ENCODE measurements at places on chromosomes 6 and 20.

DNA sequence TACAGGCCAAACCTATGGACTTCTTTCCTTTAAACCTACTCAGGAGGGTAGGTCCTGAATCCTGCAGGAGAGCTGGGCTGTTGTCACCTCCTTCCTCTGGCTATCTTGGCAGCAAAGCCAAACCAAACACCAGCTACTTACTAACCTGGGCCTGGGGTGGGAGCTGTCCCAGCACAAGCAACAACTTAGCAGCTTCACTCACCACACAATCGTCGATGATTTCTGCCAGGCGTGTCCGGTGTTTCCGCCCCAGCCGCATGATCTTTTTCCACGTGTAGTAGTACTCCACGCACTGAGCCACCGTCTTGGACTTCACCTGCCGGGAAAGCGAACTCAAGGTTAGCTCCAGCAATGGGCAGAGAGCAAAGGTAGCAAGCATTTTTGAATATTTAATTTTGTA, 25.4 kb upstream of the MRPS10 start:
- no peak for DNase-seq

- DNase-seq: no peak
Measured at GRCh38 chr6:135623979-135624378, 126.4 kb upstream of the AHI1 start.

DNA sequence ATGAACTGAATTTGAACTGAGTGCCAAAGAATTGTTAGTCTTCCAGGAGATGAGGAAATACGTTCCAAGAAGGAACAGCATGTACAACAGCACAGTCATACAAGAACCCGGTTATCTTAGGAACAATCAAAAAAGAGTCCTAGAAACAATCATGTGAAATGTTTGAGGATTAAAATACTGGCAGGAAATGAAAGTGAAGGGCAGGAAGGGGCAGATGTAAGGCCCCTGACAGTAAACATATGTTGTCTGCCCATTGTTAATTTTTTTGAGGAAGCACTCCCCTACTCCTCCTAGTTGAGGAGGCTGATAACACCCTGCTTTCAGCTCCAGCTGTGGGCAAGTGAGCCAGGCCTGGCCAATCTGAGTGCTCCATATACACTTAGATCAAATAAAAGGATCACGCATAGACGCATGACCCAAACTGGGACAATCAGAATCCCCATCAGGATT, 220.9 kb downstream of the HACE1 start:
- DNase-seq: no peak

- DNase-seq: no peak
Measured at GRCh38 chr6:142470421-142470820, 168.6 kb downstream of the ADGRG6 start.

DNA sequence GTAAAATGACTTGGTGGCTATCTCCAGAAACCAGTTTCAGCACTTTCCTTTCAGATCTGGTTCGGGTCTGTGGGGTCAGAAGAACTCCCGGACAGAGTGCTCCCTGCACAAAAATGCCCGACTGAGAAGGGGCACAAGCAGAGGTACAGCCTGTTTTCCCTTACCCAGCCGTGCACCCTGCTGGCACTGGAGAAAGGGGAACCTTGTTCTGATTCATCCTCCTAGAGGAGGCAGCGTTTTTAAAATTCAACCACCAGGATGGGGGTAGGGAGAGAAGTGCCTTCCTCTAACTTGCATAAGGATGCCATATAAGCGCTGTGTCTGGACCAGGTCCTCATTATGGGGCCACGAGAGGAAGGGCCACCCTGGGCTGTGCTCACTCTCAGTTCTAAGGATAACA, 17.6 kb downstream of the RIMS4 start:
- DNase-seq: no peak

DNA sequence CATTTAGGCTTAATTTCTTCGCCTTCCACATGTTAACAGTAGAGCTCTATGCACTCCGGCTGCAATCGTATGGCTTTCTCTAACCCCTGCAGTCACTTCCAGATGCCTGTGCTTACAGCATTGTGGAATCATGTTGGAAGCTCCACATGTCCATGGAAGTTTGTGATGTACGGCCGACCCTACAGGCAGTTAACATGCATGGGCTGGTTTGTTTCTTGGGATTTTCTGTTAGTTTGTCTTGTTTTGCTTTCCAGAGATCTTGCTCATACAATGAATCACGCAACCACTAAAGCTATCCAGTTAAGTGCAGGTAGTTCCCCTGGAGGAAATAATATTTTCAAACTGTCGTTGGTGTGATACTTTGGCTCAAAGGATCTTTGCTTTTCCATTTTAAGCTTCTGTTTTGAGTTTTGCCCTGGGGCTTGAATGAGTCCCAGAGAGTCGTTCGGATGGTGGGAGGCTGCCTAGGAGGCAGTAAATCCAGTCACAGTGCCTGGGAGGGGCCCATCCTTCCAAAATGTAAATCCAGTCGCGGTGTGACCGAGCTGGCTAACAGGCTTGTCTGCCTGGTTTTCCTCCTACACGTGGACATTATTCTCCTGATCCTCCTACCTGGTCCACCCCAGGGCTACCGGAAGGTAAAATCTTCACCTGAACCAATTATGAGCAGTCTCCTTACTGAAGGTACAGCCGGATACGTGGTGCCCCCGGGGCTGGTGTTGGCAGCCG, 225.9 kb downstream of the SMOC2 start:
- no peak for DNase-seq

Measured in stimulated activated CD8-positive, alpha-beta memory T cell treated with anti-CD3 and anti-CD28 coated beads, Interleukin-12 subunit alpha, Interleukin-12 subunit beta, amount 100 ng/mL, for 1 hour (primary cell).